CD4-positive, alpha-beta memory T cell (primary cell): ENCODE measurements at places on chromosomes 1 and 21. TPM values are rescaled to one million over a fixed set of nuclear protein-coding genes. Genes with fewer than 3 reads are reported as not detected.

Gene MEX3A
- total RNA-seq: not detected

Gene CD84
- 97.5 TPM for total RNA-seq

Gene ARHGAP29
- not detected for total RNA-seq

Gene RNF186
- not detected for total RNA-seq

Gene COL8A2
- 0.26 TPM for total RNA-seq

Gene CFAP74
- not detected for total RNA-seq

Gene KRTAP19-3
- not detected for total RNA-seq

Gene GCSAML
- total RNA-seq: not detected

Gene ADORA3
- total RNA-seq: 0.41 TPM

Gene AIRE
- not detected for total RNA-seq

Gene FAM110D
- total RNA-seq: not detected

Gene PADI1
- not detected for total RNA-seq

Gene KIF21B
- 94.7 TPM for total RNA-seq

Gene WNT4
- total RNA-seq: not detected

Gene NPR1
- total RNA-seq: not detected

Gene MAP1LC3C
- total RNA-seq: not detected

Gene ADGRB2
- 2.0 TPM for total RNA-seq

Gene USP33
- total RNA-seq: 89.1 TPM

Gene RHD
- total RNA-seq: 0.15 TPM

Gene KCNA2
- total RNA-seq: 2.2 TPM

Gene IFI44L
- 4.5 TPM for total RNA-seq

Gene CRNN
- total RNA-seq: not detected

Gene REN
- not detected for total RNA-seq

Gene OR2T35
- total RNA-seq: not detected

Gene SPRR1B
- not detected for total RNA-seq

Gene GJB3
- total RNA-seq: not detected

Gene AZIN2
- total RNA-seq: 6.9 TPM

Gene CR1
- 11.5 TPM for total RNA-seq
